CD8-positive, alpha-beta memory T cell (primary cell): ENCODE measurements at places on chromosomes 5 and 9. TPM values are rescaled to one million over a fixed set of nuclear protein-coding genes. Genes with fewer than 3 reads are reported as not detected.

Gene SLC31A1
- total RNA-seq = 15.1 TPM

DNA sequence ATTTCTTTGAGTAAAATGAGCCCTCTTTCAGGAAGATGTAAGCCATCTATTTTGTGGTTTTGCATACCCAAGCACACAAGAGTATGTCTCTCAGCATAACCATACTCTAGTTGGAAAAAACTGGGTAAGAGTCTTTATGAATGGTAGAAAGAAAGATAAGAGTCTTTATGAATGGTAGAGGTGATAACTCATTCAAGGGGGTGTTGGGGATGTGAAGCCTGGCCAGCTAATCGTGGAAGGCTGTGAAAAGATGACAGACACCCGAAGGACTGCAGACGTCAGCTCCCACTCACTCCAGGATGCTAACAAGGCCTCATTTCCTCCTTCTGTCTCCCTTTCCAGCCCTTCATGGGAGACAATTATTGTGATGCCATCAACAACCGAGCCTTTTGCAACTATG is 228.5 kb downstream of the PAPPA start:
- H3K27me3 ChIP-seq = no peaks in the 10 kb centered on the region
- no peak overlapping the region for H3K4me3 ChIP-seq
- H3K27ac ChIP-seq = no peak overlapping the region
- no peak for DNase-seq

- H3K27ac ChIP-seq = no peak overlapping the region
- no peak for DNase-seq
- no peak overlapping the region for H3K4me3 ChIP-seq
These were observed 19.4 kb downstream of the DAP start for GRCh38 chr5:10741661-10742060.

- H3K4me1 ChIP-seq = peaks cover 35% of the 10 kb centered on the region
- no peaks in the 10 kb centered on the region for H3K27me3 ChIP-seq
- H3K36me3 ChIP-seq = no peaks in the 10 kb centered on the region
These were observed 1.3 kb downstream of the GPR150 start for GRCh38 chr5:95620870-95621838.

Gene TMEM174
- not detected for total RNA-seq
